ENCODE measurements at places on chromosomes 11 and 22.

GRCh38 chr11:118918128-118918685 is 7.5 kb downstream of the BCL9L start:
- DNase-seq = peak; percentile 96

DNA sequence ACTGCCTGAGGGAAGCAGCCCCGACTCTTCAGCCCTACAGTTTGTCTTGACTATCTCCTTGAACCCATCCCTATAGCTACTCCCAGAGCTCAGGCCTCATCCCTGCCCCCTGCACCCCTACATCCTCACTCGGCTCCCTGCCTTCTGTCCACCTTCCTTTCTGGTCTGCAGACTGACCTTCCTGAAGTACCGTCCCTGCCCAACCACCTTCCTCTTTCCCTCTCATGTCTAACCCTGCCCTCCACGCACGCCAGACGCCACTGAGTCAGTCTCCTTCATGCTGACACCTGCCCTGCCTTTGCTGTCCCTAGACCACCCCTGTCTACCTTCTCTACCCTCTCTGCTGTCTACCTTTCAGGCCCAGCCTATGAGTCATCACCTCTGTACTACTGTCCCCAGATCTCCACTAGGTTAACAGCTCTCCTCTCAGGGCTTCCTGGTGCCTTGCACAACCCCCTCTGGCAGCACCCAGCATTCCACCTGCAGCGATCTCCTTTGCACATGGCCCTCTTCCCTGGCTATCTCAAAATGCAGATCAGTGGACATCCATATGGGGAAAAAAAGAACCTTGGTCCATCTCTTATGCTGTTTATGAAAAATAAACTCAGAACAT is 8.9 kb downstream of the KCTD21 start:
- no peak for DNase-seq

GRCh38 chr11:47593934-47594855 is at the start of gene C1QTNF4:
Gene C1QTNF4, minus strand, starts transcription at chr11:47594411. Its CDS starts 3,601 bp downstream, at chr11:47590810.
- DNase-seq = no peak

GRCh38 chr11:56890584-56891305 is 98.0 kb upstream of the OR5AK2 start:
- no peak for DNase-seq

GRCh38 chr11:44409558-44410236 is 99.8 kb upstream of the ALX4 start:
- no peak for DNase-seq

DNA sequence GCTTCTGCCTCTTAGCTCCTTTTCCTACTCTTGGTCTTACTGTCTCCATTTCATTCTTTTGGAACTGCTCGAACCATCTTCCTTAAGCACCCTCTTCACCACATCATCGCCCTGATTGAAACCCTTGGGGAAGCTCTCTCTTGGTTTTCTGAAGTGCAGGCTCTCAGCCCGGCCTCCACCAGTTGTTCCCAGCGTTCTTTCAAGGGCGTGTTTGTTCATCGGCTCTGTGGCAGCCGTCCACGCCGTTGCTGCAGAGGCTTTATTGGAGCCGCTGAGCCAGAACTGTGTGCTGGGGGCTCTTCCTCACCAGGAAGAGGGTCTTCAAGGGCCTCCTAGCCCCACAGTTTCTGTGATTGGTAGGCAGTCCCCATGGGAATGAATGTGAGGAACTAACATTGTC is 214.1 kb downstream of the TBC1D22A start:
- no peak for DNase-seq

DNA sequence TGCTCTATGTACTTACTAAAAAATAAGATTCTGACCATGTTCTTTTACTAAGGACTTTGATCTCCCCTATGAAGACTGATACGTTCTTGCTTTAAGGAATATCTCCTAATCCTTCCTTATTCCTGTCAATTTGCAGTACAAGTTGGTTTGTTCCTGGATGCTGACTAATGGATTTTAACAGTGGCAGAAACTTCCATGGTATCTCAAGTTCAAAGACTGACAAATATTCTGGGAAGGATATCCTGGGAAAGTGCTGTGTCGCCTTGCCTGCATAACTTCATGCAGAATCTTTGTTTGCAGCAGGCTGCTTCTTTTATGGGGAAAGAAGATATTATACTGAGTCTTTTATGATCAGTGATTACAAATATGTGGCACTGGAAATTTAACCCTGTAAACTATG is 8.4 kb upstream of the OR52J3 start:
- no peak for DNase-seq

DNA sequence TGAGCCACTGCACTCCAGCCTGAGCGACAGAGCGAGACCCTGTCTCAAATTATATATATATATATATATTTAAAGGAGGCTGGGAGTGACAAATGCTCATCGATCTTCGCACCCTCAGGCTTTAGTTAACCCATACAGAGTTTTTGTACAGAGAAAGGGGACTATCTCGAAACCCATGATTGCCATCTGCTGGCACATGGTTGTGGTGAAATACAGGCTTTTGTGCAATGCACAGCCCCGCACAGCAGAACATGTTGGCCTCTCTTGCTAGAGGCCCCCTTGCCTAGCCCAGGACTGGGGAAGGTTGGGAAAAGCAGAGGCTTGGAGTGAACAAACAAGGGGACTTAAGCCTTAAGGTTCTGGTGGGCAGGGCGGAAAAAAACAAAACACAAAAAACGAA is 3.6 kb downstream of the MYBPC3 start:
- DNase-seq = no peak

- DNase-seq = no peak
Observed at GRCh38 chr11:129286813-129287212, 88.8 kb upstream of the BARX2 start.

DNA sequence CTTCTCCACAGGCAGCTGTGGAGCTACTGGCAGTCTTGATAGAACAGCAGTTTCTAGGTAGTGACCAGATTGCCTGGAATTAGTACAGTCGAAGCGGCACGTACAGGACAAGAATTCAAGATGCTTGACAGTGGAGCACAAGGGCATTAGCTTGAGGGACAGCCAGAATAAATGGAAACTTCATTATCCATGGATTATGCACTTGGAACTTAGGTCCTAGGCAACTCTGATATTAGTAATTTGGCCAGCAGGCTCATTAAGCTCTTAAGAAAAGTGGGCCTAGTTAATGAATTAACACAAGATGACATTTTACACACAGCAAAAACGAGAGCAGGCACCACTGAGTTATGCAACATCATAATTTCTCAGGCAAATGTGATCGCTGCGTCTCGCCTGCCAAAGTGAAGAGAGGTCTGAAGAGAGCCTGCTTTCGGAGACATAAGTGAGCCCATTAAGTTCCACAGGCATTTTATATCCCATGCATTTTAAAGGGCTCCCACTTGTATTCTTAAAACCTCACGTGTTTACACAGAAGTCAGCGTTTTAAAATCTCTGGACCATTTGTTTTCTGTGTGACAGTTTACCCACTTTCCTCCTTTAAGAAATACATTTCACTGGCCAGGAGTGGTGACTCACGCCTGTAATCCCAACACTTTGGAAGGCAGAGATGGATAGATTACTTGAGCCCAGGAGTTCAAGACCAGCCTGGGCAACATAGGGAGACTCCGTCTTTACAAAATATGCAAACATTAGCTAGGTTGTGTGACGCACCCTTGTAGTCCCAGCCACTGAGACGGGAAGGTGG is 66.2 kb downstream of the COMMD9 start:
- no peak for DNase-seq

DNA sequence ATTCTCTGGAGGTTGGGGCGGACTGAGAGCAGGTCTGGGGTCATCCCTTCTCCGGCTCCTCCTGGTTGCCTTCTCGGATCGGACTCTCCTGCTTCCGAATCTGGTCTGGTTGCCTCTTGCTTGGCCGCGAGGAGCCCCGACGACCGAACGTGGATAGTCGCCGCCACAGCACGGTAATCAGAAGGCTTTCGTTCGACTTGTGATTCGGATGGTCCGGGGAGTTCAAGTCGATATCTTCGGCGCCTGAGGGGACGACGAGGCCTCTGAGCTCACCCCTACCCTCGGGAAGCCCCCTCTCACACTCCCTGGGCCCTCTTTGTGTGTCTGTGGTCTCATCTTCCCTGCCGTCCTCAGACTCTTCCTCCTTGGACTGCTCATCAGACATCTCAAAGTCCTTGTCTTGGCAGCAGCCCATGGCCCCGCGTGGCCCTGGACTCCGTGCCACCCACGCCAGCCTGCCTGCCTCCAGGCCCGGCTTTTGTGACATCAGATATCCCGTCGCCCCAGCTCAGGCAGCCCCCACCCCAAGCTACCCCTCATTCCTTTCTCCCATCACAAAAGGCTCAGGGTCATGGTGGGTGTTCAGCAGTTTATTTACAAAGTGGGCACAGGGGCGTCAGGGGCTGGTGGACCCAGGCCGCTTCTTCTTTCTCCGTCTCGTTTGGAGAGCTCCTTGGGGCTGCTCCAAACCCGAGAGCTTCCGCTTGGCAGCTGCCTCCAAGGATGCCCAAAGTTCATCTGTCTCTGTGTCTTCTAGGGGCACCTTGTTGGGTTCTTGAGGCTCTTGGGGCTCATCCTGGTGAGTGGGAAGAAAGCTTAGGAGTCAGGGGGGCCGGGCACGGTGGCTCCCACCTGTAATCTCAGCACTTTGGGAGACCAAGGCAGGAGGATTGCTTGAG is at the start of gene TEX54:
TSS of gene TEX54 (minus strand) at position 506 of the 899 bp plus-strand sequence.
- DNase-seq = no peak

DNA sequence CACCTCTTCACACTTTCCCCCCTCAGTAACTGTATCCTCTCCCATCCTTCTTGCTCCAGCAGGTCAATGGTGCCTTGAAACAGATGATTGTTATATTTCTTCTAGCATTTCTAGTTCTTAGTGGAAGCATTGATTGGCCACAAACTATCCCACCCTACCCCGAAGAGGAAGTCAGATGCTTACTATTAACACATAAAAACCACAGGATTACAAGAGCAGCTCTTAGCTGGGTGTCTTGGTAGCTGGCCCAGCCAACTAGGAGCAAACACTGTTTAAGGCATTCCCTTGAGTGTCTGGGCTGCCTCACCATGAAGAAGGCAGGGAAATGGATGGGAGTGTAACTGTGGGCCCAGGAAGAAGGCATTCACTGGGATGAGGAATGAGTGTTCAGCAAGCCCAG is 176.6 kb downstream of the GRIK4 start:
- DNase-seq = no peak

GRCh38 chr11:11777897-11778296 is 63.9 kb upstream of the USP47 start:
- no peak for DNase-seq

DNA sequence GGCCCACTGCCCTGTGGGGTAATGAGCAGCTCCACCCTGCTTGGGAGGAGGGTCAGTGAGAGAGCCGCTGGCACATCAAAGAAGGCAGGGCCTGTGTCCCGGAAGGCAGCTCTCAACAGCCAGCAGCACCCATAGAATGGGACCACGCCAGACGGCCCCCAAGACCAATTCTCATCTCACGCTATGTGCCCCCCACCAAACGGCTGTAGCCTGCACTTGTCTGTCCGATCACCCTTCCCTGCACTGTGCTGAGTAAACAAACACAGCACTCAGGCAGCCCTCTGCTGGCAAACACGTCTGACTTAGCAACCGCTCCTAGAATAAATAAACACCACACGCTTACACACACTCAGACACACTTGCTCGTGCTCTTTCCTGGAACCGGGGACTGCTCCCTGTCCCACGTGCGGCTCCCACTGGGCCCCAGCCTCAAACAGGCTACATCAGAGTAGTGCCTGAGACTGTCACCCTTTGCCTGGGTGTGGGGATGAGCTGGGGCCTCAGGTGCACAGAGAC is 53.2 kb upstream of the CDON start:
- peak; percentile 52 for DNase-seq

DNA sequence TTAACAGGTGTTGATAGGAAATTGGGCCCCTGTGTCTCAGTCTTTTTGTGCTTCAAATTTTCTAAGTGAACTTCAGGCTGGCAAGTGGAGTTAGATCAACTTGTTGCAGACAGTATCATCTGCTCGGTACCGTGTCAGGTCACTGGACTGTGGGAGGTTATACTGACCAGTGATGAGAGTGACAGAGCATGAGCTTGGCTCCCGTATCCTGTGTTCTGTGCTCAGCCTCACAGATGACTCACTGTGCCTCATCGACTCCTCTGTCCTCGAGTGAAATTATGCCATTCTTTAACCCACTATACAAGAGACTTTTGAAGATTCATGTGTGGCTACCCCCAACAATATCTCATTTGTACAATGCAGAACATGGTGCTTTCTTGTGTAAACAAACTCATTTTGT is 7.9 kb downstream of the GRAP2 start:
- no peak for DNase-seq

- DNase-seq = peak; percentile 71
Observed at GRCh38 chr11:130631119-130631518, 182.7 kb downstream of the ADAMTS15 start.

GRCh38 chr11:18567081-18567480 is 21.5 kb downstream of the UEVLD start:
- DNase-seq = no peak

GRCh38 chr11:45655347-45655756 is 10.1 kb downstream of the CHST1 start:
- peak; percentile 8 for DNase-seq

GRCh38 chr11:17611049-17611448 is 64.0 kb downstream of the OTOG start:
- no peak for DNase-seq

DNA sequence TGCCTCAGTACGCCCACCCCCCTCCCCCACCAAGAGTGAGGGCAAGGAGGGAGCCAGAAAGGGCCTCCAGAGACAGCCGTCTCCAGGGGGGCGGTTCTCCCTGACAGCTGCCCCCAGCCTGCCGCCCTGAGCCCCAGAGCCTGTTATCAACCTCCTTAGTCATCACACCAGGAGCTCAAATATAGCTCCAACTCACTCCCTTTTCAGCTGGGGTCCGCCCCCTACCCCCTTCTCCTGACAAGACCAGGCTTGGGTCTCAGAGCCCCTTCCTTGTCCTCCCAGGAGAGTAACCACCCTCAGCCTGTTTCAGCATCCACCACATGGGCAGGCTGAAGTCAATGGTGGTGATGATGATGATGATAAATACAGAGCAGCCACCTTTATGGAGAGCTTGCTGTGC is 2.5 kb upstream of the INPP5J start:
- DNase-seq = no peak

DNA sequence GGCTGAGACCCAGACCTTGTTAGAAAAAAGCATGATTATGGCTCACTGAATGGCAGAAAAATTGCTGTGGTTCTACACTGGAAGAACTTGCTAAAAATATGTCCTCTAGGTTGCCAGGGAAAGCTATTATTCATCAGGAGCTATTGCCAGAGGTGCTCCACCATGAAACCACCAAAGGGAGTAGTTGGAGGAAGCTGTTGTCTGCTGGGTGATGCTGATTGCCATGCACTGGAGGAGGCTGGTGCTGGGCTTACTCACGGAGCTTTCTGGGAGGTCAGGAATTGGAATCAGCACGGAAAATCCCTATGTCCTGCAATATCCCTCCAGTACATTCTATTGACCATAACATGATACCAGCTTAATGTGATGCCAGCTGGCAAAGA is 199.6 kb upstream of the ZBED5 start:
- DNase-seq = no peak

GRCh38 chr11:86287468-86287796 is 14.6 kb upstream of the HIKESHI start:
- no peak for DNase-seq

DNA sequence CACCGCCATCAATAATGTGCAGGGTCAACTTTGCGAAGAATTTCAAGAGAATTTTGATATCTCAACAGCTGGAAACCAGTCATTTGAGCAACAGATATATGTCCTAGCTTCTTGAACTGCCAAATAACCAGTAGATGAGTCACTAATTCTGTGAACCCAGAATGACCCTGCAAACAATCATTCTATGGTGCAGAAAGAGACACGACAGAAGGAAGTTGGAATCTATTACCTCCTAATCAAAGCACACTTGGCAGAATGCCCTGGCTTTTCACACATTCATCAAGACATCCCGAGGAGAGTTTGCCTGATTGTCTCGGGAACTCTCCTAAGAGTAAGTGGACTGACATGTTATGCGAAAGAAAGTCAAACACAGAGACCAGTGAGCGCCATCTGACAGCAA is 621.1 kb downstream of the OPCML start:
- DNase-seq = no peak
